ENCODE measurements at places on chromosomes 5 and 9.

- DNase-seq = no peak
Observed at GRCh38 chr9:128992995-128993394, 35.1 kb downstream of the SH3GLB2 start.

GRCh38 chr9:28853477-28853876 lies 1280.2 kb upstream of the C9orf72 start:
- no peak for DNase-seq

DNA sequence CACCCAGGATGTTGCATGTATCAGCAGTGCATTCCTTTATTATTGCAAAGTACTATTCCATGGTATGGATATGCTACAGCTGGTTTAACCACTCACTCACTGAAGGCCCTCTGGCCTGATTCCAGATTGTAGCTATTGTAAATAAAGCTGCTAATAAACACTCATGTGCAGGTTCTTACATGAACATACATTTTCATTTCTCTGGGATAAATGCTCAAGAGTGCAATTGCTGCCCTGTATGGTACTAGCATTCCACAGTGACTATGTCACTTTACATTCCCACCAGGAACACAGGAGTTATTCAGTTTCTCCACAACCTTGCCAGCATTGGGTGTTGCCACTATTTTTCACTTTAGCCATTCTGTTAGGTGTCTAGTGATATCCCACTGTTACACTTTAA lies 267.6 kb downstream of the SPOCK1 start:
- no peak for DNase-seq

DNA sequence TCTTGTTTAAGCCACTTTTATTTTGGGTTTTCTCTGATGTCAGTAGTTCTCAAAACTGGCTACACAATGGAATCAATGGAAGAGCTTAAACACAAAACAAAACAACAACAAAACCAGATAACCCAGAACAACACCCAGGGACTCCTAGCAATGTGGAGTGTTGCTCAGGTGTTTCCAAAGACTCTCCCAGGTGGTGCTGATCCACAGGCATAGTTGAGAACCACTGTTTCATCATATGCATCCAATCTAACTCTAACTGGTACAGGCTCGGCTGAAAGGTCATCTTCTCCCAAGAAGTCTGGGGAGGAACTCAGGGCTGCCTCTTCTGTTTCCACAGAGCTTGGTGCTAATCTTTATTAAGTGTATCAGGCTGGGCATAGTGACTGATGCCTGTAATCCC lies 5.4 kb upstream of the ALDH1B1 start:
- no peak for DNase-seq

DNA sequence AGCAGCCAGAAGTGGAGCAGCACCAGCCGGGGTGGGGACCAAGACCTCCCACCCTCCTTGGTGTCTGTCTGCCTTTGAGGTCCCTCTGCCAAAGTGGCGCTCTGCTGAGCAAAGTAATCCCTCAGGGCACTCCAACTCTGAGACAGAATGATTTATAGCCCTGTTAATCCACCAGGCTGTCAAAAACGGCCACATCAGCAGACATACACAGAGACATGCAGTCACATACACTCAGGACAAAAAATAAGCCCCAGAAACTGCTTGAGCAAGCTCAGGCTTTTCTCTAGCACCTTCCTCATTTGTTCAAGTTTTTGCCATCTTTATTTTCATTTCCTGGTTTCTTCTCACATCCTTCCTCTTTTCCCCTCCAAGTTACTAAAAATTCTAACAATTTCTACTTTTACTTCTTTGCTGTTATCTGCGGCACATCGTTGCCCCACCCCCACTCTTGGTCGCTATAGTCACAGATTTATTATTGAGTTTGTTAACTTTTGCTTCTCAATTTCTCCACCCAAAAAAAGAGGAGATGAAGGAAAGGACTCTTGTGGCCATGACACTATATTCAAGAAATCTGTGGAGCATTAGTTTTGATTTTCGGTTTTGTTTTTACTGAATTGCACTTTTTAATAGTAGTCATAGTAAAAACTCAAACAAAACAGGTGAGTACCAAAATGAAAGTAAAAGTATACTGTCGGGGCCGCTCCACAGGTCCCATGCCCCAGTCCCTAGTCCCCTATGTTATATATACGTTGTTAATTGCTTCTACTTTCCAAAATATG lies 17.4 kb upstream of the ADRB2 start:
- no peak for DNase-seq

DNA sequence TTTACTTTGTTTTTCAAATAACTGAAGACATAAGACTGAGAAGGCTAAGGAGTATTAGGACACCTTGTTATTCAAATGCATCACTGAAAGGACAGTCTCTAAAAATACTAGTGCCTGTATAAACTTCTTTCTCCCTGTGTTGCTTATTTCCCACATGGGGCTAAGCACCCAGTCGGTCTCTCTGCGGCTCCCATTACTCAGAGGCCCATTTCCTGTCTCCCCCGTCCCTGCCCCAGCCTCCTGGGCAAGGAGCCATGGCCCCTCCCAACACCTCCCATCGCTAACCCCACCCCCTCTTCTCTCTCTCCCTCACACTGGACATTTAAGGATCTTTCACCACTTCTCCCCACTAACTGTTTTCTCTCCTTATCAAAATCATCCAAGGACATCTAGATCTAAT lies 81.9 kb downstream of the EBF1 start:
- DNase-seq = no peak

GRCh38 chr9:21078702-21079101 lies 960 bp upstream of the IFNB1 start:
- no peak for DNase-seq

- DNase-seq = no peak
Observed at GRCh38 chr9:125659954-125660353, 47.1 kb downstream of the MAPKAP1 start.

DNA sequence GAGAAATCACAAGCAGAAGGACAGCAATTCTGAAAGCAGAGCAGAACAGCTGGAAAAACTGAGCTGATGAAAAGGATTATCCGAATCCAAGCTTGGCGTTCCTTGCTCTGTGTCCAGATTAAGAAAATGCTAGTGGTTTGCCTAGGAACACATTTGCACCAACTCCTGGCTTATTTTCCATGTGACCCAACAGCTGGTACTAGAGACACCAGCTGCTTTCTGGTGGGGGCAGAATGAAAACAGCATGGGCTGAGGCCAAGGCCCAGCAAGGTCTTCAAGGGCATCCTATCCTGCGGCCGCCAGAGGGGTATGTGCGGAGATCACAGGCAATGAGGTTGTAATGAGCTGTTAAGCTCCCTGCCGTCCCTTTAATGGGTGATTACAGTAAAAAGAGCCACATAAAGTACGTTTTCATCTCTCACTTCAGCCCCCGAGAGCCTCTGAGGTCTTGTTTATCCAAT lies 131.5 kb downstream of the DOCK8 start:
- DNase-seq = no peak

DNA sequence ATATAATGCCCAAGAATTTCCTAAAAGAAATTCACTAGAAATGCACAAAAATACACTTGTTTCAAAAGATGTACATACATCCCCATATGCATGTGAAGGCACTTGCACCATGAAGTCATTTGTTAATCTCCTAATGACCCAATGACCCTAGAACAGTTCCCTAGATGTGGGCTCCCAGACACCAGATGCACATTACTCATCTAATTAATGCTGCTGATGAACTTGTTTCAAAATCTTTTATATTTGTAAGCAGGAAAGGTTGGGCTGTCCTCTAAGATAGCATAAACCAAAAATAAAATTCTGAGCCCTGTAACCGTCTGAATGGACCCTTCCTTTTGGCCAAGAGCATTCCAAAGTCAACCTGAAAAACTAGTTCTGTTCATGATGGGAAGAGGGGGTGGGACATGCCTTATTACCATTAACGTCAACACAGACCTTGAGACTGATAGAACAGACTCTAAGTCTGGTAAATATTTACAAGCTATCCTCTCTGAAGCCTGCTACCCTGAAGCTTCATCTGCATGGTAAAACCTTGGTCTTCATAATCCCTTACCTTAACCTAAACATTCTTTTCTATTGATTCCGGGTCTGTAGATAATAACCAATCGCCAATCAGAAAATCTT lies 91.0 kb upstream of the DAPK1 start:
- no peak for DNase-seq

DNA sequence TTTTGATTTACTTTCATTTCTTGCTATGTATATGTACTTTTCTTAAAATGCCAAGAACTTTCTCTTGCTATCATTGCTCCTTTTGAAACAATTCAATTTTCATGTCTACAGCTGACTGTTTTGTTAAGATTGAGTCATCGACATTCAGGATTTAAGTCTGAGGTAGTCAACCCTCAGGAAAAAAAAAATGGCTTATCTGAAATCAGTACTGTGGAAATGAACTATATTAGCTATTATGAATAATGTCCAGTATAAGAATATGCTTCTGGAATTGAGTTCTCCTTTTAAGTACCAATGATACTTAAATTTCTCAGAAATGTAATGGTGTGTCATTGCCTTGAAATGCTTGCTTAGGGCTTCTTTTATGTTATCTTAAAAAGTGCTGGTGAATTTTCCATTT lies 37.9 kb downstream of the TNFAIP8 start:
- DNase-seq = no peak

GRCh38 chr9:94800424-94801117 lies 74.1 kb downstream of the AOPEP start:
- no peak for DNase-seq

DNA sequence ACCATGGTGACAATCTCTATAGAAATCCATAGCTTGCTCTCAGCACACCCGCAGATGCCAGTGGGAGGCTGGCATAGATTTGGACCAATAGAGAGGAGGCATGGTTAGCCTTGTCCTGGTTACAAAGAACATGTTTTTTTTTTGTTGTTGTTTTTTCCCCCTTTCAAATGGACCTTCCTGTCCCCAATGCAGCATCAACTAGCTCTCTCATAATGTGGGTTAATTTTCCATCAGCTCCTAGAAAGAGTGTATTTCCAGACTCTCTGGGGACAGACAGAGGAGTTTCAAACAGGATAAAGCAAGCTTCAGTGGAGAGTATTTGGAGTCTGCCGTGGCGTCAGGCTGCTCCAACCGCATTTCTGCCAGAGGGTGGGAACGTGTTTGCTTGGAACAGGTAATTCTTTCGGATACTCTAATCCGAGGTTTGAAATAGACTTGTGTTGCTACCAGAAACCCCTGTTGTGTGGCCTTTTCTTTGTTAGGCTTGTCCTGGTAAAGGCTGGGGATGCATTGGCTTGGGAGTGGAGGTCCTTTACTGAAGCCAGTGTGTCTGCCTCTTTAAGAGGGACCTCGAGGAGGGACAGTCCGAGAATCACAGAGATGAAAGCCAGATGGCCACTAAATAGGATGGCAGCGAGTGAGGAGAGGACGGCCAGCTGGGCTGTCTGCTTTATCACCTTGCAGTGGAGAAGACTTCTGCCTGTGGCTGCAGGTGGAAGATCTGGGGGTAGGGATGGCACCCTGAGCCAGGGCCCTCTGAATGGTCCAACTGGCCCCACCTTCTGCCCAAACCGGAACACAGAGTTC lies 130.5 kb upstream of the CPEB4 start:
- no peak for DNase-seq

GRCh38 chr5:131264451-131265099 lies 722 bp downstream of the CDC42SE2 start:
- no peak for DNase-seq

GRCh38 chr5:151104795-151105194 lies 24.0 kb upstream of the TNIP1 start:
- no peak for DNase-seq

DNA sequence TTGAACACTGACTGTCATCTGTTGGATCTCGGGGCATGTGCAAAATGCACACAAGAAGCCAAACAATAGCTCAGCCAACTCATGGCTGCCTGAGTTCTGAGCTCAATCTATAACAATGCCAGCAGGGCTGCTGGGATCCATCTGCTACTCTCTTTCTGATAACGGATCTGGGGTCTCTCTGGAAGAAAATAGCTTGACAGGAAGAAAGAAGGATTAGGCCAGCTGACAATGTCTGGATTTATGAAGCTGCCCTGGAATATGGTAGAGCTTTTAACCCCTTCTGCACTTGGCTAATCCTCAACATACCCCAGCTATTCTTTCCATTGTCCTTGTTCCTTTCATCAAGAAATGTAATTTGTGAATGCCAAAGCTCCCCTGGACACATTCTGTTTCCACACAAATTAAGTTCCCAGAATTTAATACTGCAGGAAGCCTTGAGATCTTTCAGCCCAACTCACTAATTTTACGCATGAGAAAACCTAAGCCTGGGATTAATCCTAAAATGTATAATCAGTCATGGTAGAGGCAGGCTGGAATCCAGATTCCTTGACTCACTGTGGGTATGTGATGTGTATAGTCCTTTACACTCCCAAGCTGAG lies 62.7 kb upstream of the PCA3 start:
- no peak for DNase-seq

DNA sequence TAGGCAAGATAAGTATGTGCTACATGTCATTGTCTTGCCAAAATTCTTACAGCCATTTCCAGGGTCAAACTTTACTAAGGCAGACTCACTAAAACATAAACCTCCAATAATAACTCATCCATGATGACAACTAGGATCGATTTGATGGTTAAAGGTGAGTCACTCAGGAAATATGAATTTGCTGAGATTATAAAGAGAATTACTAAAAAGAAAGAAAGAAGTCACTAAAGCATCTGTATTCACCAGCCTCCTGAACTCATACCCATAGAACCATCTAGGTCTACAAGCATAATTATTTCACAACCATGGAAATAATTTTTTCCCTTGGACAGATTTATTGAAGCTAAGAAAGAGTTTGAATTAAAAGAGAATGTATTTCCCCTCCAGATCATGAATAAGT lies 258.6 kb downstream of the TLE1 start:
- no peak for DNase-seq

GRCh38 chr9:37200433-37201005 lies 80.1 kb downstream of the ZCCHC7 start:
- no peak for DNase-seq

DNA sequence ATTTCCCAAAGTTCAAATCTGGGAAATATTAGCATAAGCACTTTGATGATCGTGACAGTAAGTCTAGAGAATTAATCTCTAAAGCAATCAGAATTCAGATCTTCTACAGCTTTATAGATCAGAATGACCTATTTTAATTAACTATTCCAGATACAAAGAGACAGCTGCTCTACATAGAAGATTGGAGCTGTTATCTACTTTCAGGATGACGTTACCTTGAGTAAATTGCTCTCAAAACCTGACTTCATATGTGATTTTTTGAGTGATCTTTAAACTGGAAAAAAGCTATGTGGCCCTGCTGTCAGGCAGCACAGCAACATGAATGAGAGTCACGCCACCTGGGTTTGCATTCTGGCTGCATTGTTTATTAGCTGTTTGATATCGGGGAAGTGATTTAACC lies 259.9 kb upstream of the CDH6 start:
- DNase-seq = no peak

DNA sequence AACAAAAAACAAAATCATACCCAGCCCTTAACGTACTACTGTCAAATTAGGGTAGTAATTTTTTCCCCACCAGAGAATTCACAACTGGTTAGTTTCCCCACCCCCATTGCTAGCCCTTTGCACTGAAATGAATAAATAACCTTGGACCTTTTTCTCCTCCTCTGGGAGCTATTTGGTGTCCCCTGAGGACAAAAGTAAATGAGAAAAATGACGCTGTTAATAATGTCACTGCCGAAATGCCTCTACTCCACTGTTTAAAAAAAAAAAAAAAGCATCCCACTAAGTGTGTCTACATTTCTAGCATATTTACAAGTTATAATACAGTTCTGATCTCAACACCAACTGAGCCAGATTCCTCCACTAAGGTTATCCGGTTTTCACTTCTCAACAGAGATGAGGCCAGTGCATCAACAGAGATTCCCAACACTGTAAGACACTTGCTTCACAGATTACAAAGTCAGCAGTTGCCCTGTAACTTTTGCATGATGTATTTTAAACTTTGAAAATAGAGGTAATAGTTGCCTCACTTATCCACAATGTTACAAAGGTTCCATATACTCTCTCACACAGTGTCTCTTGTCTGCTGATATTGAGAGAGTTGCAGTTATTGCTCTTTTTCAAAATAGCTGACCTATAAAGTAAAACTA lies 5.1 kb upstream of the NFIB start:
- no peak for DNase-seq
